Nephron progenitor cell (in vitro differentiated cells): ENCODE measurements at places on chromosomes 5 and 9.

GRCh38 chr9:127569886-127570401 is 42.1 kb upstream of the STXBP1 start:
- no peak for DNase-seq

DNA sequence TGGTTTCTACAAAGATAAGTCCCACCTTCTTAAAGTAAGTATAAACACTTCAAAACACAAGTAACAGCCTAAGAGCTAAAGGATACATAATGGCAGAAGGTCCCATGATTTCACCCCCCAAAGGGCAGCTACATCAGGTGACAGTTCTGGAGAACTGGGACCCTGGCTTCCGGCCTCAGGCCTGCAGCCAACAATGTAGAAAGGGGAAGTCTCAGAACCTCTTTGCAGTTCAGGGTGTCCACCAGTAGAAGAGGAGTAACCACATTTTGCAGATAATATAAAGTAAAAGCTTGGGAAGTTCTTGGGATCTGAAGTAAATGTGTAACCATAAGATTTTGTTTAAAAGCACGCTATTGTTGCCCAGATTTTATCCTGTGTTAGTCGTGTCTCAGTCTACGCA is 267.4 kb upstream of the VLDLR start:
- no peak for DNase-seq

DNA sequence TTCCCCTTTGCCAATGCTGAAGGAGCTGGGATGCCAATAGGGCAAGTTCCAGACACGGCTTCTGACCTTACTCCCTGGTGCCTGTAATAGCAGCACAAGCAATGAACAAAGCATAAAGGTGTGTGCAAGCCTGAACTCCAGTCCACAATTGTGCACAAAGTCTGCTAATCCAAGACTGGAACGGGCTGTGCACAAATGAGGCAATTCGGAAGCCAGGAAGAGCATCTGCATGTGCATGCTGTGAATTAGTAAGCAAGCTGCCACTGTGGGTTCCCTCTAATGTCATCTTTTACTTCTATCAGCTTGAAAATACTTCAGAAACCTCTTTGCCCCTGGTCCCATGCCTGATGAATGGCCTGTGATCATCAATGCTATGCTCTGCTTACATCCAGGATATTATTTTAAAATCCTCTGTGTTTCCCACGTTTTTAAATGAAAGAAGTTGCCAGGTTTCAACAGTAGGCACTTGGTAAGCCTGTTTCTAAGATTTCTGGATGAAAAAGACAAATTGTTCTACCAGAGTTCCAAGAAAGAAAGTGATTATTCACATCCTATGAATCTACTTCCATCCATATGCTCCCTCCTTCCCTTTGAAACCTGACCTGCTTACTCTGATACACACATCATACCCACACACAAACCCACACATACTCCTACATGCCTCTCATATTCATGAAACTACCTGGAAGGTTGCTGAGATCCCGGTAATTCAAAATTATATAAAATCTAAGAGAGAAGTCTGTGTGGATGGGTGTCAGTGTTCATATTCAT is 165.7 kb downstream of the KCTD16 start:
- no peak for DNase-seq

- no peak for DNase-seq
These were observed 5.7 kb downstream of the RNF208 start for GRCh38 chr9:137216188-137216965.

DNA sequence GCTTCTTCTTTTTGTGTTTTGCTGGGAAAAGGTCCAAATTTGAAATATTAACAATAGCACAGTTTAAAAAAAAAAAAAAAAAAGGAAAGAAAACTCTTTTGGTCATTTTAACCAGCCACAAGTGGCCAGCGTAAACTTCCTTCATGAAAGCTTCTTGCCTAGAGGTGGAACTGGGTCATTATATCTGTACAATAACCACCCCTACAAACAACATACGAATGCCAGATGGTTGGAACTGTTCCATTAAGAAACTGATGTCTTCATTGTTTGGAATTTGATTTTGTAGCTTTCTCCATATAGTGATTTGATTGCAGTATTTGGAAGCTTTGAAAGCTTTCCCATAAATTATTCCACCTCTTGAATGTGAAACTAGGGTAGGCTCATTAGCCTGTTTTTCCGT is 18.3 kb upstream of the LPAR1 start:
- no peak for DNase-seq

DNA sequence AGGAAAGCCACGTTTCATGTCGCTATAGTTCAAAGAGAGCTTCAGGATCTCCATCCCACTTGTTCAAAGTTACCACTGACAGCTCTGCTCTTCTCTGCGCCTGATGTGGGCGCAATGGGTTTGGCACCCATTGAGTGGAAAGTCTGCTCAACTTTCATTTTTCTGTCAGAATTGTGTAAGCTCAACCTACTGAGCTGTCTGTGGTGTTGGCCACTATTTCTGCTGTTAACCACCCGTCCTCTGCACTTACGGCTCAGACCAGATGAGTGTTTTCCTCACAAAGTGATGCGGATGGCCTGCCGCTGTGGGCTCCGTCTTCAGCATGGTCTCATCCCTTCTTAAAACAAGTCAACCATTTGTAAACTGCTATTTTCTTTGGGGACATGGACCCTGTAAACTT is 131.2 kb downstream of the WNK2 start:
- no peak for DNase-seq

DNA sequence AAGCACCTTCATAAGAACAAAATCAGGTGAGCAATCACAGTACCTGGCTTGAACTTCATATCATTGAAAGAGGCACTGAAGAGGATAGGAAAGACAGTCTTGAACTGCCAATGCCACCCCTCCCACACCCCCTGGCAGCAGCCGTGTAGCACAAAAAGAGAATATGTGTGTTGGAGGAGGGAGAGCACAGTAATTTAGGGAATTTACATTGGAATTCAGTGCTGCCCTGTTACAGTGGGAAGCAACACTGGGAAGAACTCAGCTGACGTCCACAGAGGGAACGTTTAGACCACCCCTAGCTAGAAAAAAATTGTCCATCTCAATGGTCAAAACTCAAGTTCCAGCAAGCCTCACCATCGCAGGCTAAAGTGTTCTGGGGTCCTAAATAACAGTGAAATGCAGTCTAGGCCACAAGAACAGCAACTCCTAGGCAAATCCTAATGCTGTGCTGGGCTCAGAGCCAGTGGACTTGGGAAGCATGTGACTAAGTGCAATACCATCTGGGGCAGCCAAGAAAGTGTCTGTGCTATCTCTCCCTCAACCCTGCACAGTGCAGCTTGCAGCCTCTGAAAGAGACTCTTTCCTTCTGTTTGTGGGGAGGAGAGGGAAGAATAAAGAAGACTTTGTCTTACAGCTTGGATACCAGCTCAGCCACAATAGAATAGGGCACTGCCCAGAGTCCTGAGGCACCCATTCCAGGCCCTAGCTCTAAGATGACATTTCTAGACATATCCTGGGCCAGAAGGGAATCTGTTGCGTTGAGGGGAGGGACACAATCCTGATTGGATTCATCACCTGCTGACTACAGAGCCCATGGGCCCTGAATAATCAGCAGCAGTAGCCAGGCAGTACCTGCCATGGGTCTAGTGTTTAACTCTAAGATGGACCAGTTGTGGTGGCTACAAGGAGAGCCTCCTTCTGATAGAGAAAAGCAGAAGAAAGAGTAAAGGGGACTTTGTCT is 62.1 kb upstream of the VLDLR start:
- no peak for DNase-seq

DNA sequence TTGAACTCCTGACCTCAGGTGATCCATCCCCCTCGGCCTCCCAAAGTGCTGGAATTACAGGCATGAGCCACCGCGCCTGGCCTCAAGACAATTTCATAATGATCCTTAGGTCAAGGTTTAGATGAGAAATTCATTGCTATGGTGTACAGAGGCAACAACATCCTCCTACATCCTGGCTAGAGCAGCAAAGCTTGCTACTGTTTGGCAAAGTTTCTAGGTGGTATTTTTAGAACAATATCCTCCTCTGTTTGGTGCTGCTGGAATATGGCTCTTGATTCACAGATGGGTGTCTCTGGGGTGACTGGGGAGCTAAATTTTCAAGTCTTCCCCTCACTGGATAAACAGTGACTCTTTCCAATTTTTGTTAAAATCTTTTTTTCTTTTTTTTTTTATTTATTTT is 30.6 kb downstream of the CRHBP start:
- no peak for DNase-seq

DNA sequence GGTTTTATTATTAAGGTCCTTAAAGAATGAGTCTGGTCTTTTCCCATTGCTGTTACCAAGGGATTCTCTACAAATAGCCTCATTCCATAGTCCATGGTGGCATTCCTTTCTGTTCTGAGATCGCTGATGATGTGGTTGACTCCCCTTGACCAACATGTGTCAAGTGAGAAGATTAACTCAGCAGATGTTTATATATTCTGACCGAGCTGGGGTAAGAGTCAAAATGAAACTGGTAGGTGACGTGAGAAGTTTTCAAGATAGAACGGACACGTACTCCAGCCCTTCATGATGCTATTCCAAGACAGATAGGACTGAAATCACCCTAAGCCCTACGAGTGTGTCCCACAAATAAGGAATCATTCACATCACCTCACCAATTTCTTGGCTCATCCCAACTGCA is 155.5 kb upstream of the WWC1 start:
- DNase-seq: no peak

DNA sequence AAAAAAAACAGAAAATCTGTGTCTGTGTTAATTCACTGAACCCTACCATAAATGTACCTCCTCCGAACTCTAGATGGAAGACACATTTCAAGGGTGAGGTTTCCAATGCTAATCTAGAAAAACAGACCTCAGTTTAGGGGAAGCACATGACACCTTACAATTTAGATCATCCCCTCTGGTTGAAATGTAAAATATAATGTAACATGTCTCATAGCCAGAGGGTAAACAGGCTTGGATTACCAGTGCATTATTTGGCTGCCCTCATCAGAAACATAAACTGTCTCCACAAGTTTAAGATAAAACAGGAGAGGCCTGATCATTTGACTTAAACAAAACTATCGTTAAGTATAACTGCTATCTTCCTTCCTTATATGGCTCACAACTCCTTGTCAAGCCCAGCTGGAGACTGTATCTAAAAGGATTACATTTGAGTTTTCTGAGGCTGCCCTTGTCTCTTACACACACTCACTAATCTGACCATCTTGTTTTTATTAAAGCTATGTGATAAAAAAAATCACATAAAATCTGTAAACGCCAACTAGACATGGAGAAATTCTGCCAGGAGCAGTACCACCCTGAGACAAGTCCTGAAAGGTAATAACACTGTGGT is 105.7 kb downstream of the LURAP1L start:
- DNase-seq: no peak

DNA sequence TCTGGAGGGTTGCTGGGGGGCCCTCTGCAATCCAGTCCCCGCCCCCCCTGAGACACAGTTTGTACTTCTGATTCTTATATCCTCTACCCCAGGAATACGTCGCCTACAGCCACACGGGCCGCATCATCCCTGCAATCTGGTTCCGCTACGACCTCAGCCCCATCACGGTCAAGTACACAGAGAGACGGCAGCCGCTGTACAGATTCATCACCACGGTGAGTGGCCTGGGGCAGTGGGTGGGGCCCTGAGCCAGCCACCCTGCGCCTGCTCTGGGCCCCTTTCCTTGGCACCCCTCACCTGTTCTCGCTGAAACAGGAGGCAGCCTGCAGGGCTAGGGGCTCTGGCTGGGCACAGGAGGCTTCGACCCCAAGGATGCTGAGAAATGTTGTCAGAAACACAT is 24.1 kb upstream of the RPL26L1 start:
- DNase-seq: no peak

DNA sequence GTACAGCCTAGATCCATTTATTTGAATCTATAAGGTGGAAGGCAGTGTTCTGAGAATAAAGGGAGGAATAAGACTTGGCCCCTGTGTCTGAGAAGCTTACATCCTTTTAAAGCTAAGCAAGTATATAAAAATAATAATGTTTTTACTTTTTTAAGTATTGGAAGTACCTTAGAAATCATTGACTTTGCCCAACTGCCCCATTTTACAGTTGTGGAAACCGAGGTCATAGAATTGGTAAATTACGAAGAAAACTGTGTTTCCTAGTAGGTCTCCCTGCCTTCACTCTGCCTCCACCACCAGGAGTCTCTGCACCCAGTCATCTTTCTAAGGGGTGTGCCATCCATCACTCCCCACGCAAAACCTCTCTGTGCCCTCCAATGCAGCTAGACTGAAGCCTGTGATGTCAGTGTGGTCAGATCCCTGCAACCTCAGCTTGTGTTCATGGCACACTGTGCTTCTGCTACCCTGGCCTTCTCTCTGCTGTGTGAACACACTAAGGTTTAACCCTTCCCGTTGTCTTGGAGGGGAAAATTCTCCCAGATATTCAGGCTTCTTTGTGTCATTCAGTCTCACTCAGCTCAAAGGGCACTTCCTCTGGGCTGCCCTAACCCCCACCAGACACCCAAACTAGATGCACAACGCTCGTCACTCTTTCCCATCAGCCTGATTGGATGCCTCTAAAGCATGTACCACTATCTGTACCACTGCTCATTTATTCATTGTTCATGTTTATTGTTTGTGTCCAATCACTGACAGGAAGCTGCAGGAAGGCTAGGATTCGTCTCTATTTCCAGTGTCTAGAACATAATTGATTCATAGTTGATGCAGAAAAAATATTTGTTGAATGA is 18.2 kb downstream of the ADRB2 start:
- DNase-seq: no peak

DNA sequence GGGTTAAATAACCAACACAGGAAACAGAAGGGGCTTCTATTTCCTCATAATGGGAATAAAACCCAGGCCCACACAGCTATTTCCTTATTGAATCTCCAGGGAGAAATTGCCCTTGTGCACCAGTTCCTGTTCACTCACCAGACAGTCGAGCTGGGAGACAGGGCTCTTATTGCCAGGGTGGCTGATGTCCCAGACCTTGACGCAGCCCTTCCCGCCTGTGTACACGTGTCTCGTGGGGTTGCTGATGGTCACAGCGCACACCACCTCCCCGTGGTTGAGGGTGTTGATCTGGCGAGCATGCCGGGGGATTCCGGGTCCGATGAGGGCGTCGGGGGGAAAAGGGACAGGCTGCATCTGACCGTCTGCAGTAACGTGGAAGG is 96.5 kb downstream of the TLE1 start:
- DNase-seq: no peak

DNA sequence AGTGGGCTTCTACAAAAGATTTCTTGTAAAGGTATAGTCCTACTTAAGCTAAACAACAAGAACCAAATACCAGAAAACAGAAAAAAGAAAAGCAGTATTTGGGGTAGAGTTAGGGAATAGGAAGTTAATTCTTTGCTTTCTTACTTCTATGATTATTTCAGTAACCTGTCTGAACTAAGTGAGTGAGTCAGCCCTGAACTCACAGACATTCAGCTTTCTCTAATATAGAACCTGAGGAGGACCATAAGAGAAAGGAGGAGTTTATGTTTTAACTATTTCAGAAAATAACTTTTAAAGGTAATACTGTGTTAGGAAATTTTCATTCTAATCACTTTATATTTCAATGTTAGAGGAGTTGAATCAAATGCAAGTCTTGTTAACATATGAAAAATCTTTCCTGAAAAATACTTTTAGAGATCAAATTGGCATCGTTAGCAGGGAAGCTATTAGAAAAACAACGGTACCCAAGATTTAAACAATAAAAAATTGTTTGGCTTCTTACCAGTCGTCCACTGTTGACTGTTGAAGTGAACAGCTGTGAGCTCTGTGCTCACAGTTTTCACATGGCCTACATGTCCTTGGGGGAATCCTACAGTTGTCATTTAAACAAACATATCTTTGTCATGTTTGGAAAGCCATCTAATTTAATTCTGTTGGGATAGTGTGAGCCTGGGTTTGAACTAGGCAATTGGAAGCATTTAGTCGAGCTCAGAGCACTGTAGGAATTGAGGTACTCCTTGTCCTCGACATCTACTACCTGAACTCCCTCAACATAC is 19.9 kb upstream of the ZFAND5 start:
- no peak for DNase-seq
